ENCODE measurements at places on chromosomes 7 and 10.

GRCh38 chr7:36749282-36749960 lies 25.1 kb upstream of the AOAH start:
- DNase-seq: no peak

- no peak for DNase-seq
These were observed 83.1 kb downstream of the ZNF248 start for GRCh38 chr10:37774351-37774750.

- no peak for DNase-seq
These were observed 143.4 kb downstream of the VPS50 start for GRCh38 chr7:93375603-93376002.

DNA sequence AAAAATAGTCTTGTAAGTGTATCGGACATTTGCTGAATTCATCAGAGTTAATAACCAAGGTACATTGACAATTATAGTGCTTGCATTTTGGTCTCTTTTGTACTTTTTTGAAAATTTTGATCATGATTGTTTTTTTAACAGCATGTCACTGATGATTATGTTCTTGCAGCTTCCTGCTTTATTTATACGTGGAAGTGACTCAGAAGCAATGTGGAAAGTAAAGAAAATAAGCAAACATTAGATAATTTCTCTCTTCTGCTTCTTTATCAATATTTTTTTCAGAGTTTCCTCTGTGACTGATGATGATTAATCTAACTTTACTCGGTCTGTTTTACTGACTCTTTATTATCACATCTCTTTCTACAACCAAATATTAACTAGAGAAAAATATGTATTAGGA lies 1351.9 kb downstream of the REEP3 start:
- DNase-seq: no peak

- DNase-seq: no peak
These were observed 166.1 kb downstream of the GRK5 start for GRCh38 chr10:119373294-119374102.

DNA sequence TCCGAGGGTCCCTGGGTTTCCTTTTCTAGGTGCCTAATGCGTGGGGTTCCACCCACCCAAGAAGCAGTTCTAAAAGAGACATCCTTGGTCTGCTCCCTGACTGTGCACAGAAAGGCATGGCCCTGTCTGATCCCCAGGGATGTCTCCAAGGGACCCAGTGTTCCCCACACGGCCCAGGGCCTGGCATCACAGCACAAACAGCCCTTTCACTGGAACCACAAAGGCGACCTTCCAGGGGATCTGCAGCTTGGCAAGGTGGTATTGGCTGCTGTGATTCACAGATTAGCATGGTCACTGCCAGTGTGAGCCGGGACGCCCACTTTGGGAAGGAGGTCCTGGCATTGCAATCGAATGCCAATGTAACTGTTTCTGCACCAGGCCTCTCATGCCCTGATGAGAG lies 6.4 kb downstream of the KCNMA1 start:
- no peak for DNase-seq

DNA sequence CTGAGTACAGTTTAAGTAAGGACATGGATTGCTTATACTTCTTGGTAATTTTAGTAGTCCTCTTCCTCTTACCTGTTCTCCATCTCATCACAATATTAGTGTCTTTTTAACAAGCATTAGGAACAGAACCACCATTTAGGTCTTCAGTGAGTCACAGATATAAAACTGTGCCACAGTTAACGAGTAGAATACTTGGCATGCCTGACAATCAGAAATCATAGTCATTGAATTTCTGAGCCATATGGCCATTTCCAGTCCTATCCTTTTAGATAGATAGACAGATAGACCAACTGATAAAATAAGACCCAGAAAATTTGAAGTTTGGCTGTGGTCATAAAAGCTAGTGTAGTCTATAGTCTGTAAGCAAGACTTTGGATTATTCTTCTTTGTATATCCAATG lies 71.1 kb downstream of the GBF1 start:
- no peak for DNase-seq

DNA sequence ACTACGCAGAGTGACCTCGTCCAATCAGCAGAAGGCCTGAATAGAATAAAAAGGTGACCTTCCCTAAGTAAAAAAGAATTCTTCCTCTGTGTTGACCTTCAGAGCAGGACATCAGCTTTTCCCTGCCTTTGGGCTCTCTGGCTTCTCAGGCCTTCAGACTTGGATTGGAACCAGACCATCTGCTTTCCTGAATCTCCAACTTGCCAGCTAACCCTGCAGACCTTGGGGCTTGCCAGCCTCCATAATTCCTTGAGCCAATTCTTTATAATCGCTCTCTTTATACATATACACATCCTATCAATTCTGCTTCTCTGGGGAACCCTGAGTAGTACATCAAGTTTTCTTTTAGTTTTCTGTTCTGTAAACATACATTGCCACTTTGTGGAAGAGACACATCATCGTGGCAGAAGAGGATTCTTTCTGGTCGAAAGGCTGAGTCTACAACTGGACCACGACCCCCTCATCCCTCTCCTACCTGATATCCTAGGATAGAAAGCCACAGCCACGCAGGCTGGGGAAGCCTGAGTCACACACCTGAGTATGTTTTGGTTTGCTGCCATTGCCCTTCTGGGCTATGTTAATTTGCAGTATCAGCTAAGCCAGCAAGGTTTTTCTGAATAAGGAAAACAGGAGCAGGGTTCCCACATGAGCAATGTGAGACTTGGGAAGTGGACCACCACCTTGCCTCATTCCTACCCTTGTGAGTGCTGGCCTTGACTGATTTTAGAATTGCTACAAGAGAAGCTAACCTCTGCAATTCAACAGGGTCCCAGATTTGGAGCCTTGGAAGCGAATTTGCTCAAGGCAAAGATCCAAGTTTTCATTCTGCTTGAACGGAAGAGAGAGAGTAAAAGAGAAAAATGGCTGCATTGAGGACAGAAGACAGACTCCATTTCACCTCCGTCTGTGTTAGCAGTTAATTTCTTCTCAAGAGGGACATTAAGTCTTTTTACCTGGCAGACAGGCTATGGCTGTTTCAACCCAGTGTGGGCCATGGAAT lies 445.2 kb upstream of the FZD8 start:
- DNase-seq: no peak

GRCh38 chr7:69531050-69531449 lies 67.2 kb upstream of the AUTS2 start:
- DNase-seq: no peak

GRCh38 chr7:4641091-4641666 lies 40.9 kb upstream of the FOXK1 start:
- DNase-seq: no peak

- no peak for DNase-seq
These were observed 13.1 kb downstream of the DDC start for GRCh38 chr7:50552139-50552538.

DNA sequence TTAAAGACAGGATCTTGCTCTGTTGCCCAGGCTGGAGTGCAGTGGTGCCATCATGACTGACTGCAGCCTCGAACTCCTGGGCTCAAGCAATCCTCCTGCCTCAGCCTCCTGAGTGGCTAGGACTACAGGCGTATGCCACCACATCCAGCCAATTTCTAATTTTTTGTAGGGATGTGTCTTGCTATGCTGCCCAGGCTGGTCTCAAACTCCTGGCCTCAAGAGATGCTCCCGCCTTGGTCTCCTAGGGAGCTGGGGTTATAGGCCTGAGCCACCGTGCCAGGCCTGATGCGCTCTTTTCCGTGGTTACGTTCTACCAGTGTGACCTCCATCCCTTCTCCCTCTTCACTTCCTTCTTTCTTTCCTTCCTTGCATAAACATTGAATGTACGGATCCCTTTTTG lies 34.2 kb upstream of the IL15RA start:
- DNase-seq: no peak

DNA sequence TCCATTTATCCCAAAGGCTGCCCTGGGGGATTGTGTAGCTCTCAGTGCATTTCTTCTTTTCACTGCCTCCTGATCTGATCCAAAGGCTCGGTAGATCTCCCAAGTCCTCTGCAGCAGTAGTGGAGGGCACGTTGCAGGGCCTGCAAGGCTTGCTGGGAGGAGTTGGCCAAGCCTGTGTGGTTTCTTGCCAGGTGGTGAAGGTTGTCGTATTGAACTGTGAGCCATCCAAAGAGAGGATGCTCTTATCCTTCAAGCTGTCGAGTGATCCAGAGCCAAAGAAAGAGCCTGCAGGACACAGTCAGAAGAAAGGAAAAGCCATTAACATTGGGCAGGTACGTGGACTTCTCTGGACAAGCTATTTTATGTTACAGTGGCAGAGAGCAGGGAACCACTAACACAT lies 21.2 kb downstream of the PDCD11 start:
- DNase-seq: no peak
